ENCODE measurements at places on chromosomes 2 and 18. TPM values are rescaled to one million over a fixed set of nuclear protein-coding genes. Genes with fewer than 3 reads are reported as not detected.

Gene GYPC
- 46.2 TPM for polyA plus RNA-seq

Gene UGT1A8
- polyA plus RNA-seq, result 2.3 TPM

Gene ADRA2B
- 0.15 TPM for polyA plus RNA-seq

Gene TET3
- polyA plus RNA-seq, result 2.2 TPM

- no peak for DNase-seq
Measured at GRCh38 chr2:19685731-19686130, 216.1 kb downstream of the TTC32 start.

GRCh38 chr2:37616677-37617005, 54.8 kb downstream of the CDC42EP3 start:
- DNase-seq, result no peak

- no peak for DNase-seq
Measured at GRCh38 chr2:15147591-15147990, 413.5 kb downstream of the NBAS start.

DNA sequence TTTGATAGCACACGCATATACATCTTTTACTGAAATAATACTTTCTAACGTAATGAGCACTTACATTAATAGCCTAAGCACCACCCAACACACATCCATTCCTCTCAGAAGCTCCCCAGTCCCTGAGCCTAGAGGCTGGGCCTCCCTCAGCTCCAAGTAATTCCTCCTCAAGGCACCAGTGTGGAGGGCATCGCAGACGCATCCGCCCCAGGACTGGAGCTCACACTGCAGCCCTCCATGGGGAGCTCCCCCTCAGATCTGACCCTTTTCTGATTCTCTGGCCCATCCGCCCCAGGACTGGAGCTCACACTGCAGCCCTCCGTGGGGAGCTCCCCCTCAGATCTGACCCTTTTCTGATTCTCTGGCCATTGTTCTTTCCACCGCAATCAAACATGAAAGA, 60.4 kb upstream of the SNTG2 start:
- DNase-seq, result no peak

GRCh38 chr2:105867587-105867986, 122.9 kb downstream of the NCK2 start:
- DNase-seq, result no peak

GRCh38 chr2:125471963-125472362, 1184.0 kb upstream of the GYPC start:
- no peak for DNase-seq

GRCh38 chr18:73318739-73319479, 451.1 kb upstream of the NETO1 start:
- DNase-seq, result peak; percentile 1

- no peak for DNase-seq
Measured at GRCh38 chr2:167510071-167510759, 621.9 kb downstream of the XIRP2 start.

DNA sequence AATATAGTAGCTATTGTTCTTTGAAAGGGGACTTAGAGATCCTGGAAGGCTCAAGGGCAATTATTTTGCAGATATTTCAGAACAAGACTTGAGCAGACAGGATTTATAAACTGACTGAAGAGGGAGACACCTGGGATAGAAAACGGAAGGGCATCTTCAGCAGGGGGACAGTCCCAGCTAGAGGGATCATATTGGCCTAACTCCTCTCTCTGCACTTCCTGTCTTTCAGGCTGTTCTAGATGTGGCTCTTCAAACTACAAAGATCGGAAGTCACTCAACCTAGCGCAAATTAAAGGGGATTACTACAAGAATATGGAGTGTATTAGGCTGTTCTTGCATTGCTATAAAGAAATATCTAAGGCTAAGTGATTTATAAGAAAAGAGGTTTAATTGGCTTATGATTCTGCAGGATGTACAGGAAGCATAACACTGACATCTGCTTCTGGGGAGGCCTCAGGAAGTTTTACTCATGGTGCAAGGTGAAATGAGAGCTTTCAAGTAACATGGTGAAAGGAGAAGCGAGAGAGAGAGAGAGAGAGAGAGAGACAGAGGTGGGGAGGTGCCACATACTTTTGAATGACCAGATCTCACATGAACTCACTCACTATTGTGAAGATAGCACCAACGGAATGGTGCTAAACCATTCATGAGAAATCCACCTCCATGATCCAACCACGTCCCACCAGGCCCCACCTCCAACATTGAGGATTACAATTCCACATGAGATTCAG, 5.3 kb upstream of the CTIF start:
- DNase-seq, result no peak

GRCh38 chr2:5036256-5036655, 655.9 kb upstream of the SOX11 start:
- DNase-seq, result no peak

- DNase-seq, result no peak
Measured at GRCh38 chr18:12430137-12430990, 22.6 kb downstream of the PRELID3A start.

DNA sequence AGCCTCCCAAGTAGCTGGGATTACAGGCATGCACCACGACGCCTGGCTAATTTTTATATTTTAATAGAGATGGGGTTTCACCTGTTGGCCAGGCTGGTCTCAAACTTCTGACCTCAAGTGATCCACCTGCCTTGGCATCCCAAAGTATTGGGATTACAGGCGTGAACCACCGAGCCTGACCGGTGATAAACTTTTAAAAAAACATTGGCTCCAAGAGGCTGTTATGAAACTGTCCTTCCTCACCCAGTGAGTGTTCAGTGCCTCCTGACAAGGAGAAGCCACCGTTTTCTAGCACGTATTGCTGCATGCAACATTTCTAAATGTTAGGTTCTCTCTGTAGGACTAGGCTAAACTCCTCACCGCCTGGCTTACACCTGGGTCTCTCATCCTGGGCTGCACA, 63.3 kb downstream of the EDAR start:
- no peak for DNase-seq

DNA sequence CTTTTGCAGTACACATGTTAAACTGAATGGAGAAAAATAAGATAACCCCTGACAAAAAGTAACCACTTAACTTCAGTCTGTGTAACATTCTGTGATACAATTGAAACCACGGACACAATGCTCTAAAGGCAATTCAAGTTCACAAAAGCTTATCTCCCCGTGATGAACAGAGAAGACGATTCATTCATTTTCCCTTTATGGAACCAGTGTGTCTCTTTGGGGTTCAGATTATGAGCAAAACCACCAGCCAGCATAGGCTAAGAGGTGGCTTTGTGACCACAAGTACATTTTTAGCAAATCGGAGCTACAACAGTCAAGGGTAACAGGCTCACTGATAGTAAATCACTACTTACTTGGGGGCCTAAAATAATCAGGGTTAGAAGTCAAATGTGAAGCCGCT, 120.6 kb upstream of the SMAD7 start:
- DNase-seq, result no peak

- no peak for DNase-seq
Measured at GRCh38 chr2:151971301-151972051, 127.4 kb downstream of the CACNB4 start.

DNA sequence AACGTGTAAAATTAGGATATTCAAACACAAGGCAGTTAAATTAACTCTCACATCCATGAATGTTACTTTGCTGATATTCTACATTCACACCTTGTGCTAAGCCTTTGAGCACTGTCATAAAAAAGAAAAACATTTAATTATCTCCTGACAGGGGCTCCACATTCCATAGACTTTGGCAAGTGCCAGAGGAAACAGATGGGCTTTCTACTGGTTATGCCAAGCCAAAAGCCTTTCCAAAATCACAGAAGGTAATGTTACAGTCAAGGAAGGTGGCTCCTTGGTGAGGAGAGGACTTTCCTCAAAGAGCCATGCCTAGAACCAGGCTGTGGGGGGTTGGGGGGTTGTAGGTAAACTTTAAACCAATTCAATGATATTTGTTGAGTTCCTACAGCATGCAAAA, 12.4 kb downstream of the MYO5B start:
- no peak for DNase-seq

All from stomach (tissue), 19 donors.